ENCODE measurements at places on chromosomes 7 and 10. TPM values are rescaled to one million over a fixed set of nuclear protein-coding genes. Genes with fewer than 3 reads are reported as not detected.

Gene OR2A7
- total RNA-seq = not detected

DNA sequence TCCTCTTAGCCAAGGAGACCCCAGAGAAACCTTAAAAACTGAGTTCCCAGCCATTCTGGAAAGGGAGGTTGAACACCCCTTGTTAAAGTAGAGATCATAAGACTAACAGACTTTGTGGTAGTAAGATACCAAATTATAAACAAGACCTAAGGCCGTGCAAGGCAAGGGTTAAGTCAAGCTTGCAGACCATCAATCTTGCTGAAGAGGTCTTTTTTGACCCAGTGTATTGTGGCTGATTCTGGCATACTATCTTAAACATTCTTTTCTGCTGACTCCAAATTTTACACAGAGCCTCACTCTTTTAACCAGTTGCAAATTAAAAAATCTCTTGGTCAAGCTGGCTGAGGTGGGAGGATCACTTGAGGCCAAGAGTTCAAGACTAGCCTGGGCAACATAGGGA is 1.2 kb upstream of the TBRG4 start:
- DNase-seq = peak; percentile 52

GRCh38 chr7:97120713-97121457 is 3.4 kb downstream of the SDHAF3 start:
- DNase-seq = no peak

- peak; percentile 72 for DNase-seq
These were observed 23.7 kb upstream of the TIAL1 start for GRCh38 chr10:119620241-119621077.

GRCh38 chr7:7738177-7738576 is 19.8 kb upstream of the RPA3 start:
- no peak for DNase-seq

Gene GIMAP2
- total RNA-seq = 0.13 TPM

Gene ANKRD61
- total RNA-seq = not detected

GRCh38 chr10:123146894-123147634 is 872 bp upstream of the HMX2 start:
- DNase-seq = no peak

GRCh38 chr7:146321301-146321700 is 204.7 kb downstream of the CNTNAP2 start:
- no peak for DNase-seq

GRCh38 chr10:93099670-93100069 is 26.0 kb downstream of the CYP26A1 start:
- DNase-seq = no peak

DNA sequence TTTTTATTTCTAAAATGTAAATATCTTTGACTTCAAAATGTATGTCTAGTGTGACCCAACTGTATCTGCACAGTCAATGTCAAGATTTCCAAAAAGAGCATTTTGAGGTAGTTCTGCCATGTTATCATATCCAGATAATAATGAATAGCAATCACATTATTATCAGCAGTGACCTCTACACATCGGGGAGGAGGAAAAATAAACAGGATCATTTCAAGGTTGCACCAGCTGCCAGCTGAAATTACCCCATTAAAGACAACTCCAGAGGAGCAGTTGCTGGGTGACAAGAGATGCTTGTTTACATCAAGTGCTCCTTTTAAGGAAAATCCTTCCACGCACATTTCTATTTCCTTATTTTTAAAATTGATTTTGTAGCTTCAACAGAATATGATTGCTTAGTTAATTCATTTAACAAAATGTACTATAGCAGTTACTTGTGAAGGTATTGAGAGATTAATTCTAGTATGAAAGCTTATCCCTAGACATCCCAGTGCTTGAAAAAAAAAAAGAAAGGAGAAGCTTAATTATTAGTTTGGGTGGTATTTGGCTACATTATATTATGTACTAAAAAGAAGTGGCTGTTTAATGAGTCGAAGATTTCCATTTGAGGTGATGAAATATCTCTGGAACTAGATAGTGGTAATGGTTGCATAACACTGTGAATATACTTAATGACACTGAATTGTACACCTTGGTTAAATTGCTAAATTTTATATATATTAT is 19.3 kb upstream of the SLC35G1 start:
- peak; percentile 19 for DNase-seq

- no peak for DNase-seq
These were observed 26.5 kb upstream of the AFAP1L2 start for GRCh38 chr10:114430688-114431413.

GRCh38 chr7:151411551-151411950 is 1.7 kb upstream of the WDR86 start:
- DNase-seq = no peak

- no peak for DNase-seq
These were observed 34.0 kb downstream of the OAT start for GRCh38 chr10:124384591-124385190.

GRCh38 chr7:49775065-49775948 is 1.9 kb downstream of the VWC2 start:
- peak; percentile 10 for DNase-seq

GRCh38 chr10:100636848-100637553 is 101.3 kb downstream of the HIF1AN start:
- DNase-seq = no peak

DNA sequence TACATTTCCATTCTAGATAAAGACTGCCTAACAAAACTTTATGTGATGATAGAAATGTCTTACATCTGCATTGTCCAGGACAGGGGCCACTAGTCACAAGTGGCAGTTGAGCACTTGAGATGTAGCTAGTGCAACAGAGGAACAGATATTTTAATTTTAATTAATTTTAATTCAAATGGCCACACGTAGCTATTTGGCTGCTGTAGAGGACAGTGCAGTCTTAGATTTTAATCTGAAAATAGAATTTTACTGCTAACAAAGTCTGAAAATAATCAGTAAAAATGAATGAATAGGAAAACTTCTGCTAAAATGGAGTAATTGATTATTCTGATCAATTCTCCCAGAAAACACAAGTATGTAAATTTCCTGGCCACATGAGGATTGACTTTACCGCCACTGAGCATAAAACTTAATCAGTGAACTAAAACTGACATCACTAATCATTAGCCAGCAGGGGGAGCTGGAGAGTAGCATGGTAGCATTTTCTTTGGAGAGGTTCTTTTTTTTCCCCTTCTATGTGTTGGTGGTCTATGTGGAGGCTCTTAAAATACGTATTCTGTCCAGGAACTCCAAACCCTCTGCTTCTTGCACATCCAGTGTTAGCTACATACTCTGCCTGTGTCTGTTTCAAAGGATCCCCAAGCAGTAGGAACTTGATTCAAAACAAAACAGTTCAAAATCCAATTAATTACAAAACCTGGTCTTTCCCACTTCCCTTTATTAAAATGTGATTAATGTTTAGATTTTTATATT is 52.1 kb downstream of the TSPAN12 start:
- DNase-seq = peak; percentile 62

Gene HMX2
- not detected for total RNA-seq

DNA sequence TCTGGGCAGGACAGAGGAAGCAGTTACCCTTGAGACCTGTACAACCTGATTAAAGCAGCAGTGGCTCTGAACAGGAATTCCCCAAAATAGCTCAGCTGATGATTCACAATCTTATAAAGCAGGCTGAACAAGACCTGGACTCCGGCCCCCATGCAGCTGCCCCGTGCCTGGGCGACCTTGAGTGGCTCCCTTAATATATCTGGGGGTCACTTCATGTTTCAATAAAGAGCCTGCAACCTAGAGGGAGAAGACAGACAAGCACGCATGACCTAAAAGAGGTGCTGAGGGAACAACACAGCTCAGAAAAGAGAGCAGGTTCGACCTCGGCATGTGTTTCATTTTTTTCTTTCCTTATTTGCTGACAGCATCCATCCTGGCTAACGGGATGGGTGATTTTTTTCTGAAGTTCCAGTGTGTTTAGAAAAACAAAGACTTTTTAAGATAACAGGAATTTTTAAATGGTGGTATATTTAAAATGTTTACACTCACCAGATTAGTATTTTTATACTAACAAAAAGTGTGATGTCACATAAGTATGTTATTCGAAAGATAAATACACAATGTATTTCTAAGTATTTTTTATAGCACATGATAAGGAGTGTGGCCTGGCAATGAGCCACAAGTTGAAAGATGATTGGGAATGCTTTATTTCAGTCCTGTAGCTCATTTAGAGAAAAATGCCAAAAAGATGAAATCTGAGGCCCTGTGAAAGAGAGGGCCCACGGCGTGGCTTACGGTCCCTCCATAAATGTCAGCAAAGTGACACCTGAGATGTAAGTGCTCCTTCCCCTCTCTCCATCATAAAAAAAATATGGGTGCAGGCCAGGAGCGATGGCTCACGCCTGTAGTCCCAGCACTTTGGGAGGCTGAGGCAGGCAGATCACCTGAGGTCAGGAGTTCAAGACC is 161.3 kb downstream of the SLIT1 start:
- DNase-seq = peak; percentile 67

GRCh38 chr10:34762603-34763299 is 52.3 kb downstream of the PARD3 start:
- DNase-seq = peak; percentile 32

GRCh38 chr10:28710202-28710886 is 33.0 kb downstream of the BAMBI start:
- DNase-seq = no peak

DNA sequence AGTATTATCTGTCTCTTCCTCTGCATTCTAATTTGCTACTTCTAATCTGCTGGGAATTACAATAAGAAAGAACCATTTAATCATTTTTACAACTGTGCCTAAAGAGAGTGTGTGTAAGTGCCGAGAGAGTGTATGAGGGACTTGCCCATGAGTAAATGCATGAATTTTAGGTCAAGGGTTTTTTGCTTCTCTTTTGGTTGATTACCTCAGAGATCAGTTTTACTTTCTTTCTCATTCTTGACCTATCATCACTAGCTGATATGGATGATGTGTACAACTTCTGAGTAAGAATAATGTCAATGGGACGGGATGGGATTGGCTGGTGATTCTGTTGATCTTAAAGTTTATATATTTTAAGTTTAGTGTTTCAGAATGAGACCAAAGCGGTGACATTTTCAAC is 47.8 kb downstream of the IKZF1 start:
- no peak for DNase-seq

Gene NOLC1
- 31.9 TPM for total RNA-seq

DNA sequence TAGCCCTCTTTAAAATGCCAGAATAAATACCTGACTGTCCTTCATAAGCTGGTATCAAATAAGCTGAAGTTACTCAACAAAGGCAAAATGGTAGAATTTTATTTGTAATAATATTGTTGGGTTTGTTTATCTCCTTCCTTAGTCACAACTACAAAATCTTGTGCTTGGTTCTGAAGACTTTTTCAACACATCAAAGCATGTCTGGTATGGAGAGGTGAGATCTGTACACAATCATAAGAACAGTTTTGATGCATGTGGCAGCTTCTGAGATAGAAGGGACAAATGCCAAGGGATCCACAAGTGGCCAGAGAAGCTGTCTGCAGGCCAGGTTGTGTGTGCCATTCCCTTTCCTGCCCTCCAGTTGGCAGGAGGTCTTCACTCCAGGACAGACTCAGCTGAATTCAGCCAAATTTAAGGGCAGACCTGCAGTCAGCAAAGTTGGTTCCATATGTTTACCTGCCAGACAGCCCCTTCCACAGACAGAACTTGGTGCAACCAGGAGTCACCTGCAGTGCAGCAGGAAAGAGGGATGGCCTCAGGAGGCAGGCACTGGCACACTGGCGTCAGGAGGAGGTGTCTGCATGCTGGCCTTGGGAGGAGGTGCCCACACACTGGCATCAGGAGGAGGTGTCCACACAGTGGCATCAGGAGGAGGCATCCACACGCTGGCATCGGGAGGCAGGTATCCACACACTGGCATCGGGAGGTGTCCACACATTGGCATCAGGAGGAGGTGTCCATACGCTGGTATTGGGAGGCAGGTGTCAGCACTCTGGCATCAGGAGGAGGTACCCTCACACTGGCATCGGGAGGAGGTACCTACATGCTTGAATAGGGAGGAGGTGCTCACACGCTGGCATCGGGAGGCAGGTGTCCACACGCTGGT is 93.1 kb upstream of the IKZF1 start:
- no peak for DNase-seq

GRCh38 chr10:85610381-85611092 is 756.1 kb downstream of the GRID1 start:
- no peak for DNase-seq

DNA sequence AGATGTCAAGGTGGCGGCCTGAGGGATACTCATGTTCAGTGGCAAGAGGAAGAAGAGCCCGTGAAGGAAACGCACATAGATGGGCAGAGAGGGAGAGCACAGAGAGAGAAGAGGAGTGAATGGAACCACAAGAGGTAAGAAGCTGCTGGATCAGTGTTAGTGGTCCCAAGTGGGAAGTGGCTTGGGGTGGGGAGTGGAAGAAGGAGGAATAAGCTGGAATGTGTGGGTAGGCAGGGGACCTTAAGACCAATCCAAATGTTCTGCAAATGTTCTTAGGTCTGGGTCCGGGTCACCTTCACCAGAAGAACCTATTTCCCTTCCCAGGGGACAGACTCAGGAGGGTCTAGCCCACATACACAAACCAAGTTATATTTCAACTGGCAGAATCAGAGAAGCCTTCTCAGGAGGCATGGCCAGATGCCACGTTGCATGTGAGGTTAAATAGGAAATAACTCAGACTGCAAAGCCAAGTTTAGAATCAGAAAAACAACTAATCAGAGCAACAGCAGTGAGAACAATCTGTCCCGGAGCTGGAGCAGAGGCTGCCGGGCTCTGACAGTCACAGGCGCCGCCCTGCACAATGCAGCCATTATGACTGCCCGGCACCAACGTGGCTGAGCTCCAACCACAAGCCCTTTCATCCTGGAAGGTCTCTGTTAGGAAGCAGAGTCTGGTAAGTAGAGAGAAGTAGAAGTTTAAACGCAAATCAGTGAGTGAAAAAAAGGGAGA is 78.6 kb upstream of the ARMC3 start:
- DNase-seq = peak; percentile 72

DNA sequence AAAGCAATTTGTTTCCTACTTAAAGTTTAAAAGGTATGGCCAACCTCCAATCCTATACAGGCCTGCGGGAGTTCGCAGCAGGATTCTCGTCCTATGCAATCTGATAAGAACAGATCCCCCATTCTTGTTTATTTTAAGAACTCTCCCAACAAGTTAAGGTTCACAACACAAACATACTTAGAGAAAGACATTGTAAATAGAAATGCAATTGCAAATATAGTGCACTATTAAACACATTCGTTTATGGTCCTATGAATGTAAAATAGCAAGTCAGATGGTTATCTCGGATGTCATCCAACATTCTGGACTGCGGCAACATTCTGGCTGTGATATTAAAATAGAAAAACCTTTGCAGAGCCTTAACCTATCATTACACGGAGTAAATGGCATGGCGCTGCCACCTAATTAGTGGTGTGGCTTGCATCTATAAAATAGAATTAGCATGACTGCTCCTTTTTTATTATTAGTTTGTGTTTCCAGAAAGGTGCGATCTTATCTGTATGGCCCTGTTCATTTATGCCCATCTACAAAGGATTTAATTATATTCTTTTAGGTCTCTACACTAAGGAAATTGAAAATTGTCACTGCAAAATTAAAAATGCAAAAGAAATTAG is 37.0 kb downstream of the BEND7 start:
- no peak for DNase-seq

Gene ACSM6
- total RNA-seq = not detected

DNA sequence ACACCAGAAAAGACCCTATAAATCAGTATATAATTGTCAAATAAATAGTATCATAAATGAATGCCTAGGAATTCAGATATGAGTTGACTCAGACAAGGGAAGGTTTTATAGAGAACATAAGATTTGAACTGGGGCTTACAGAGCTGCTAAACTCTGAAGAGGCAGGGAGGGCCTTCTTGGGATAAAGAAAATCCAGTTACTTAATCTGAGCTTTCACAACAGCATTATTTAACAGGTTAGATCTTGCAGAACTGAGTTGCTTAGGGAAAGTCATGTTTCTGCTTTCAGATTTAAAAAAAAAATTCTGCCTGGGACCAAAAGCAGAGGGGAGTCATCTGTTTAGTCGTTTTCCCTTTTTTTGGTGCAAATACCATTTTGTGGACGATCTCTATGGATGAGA is 594.8 kb upstream of the FZD8 start:
- no peak for DNase-seq

Gene ABCC2
- under 0.01 TPM for total RNA-seq

Gene IL2RA
- not detected for total RNA-seq

All from GM23248 (cell line).